WERI-Rb-1 (cell line): ENCODE measurements at places on chromosomes 3 and 15.
A peak's percentile ranks its signal among the peaks of the same experiment; 100 is the strongest.

DNA sequence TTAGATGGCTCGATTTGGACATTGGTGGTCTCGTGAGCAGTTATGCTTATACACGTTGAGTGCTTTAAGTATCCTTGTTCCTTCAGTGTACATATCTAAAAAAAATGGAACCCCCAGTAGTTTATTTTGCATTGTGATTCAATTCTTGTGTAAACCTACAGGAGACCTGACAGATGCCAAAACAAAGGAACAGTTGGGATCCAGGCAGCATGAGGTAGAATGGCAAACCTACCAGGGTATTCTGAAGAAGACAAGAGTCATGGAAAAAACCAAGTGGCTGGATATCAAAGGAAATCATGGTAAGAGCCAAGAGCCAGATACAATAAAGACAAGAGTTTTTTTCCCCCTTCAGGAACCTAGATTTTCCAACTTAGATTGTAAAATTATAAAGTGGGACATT, 2.0 kb downstream of the TMEM62 start:
- no peak for DNase-seq

GRCh38 chr3:22933051-22933840, 269.9 kb upstream of the UBE2E2 start:
- no peak for DNase-seq

DNA sequence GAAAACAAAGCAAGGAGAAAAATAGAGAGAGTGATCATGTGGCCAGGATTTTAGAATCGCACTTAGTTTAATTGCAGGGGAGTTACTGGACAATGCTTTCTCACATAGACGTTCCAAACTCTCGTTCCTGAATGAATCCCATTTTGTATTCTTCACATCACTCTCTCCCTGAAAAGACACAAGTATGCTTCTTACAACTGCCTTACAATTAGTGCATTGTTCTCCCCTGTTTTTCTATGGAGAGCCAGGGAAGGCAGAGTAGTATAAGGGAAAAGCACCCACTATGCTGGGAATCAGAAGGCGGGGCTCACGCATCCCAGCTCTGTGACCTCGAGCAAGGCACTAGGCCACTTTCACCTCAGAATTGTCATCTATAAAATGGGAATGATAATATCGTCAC, 14.4 kb downstream of the TMOD2 start:
- no peak for DNase-seq

GRCh38 chr3:19221081-19221480, 72.8 kb downstream of the KCNH8 start:
- no peak for DNase-seq

- no peak for DNase-seq
These were observed 129.4 kb upstream of the KLHL25 start for GRCh38 chr15:85924088-85924487.

DNA sequence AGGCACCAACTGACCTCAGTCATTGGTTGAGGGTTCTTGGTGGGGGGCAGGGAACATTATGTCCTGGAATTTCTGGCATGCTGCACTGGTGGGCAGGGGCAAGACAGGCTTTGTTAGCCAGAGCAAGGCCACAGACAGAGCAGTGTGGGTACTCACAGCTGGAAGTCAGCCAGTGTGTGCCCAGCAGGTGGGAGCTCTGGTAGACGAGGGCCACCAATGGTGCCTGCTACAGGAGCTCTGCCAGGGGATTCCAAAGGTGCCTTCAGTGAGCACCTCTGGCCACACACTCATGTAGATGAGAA, 31.3 kb downstream of the CYP8B1 start:
- DNase-seq = no peak

GRCh38 chr3:144660186-144660585, 688.6 kb downstream of the DIPK2A start:
- no peak for DNase-seq

DNA sequence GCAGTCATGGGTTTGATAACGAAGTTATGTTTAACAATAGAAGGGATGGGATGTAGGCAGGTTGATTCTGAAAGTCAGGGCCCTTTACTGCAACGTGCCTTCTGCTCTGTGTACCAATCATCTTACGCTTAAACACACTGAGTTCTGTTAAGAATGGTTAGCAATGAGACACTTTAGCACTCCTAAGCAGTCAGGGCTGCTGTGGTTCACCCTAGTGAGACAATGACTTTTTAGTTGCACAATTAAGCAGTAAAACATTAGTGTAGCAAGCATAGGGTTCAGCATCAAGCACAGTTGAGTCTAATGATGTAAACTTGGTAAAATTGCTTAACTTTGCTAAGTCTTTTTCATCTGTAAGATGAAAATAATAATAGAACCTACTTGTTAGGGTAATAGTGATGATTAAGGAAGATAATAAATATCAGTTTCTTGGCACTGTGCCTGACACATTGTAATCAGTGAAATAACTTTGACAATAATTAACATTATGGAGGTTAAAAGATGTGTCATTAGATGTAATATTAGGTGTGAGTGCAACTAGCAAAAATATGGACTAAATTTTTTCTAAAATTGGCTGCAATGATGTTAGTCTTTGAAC, 484.2 kb upstream of the THBS1 start:
- DNase-seq = no peak

DNA sequence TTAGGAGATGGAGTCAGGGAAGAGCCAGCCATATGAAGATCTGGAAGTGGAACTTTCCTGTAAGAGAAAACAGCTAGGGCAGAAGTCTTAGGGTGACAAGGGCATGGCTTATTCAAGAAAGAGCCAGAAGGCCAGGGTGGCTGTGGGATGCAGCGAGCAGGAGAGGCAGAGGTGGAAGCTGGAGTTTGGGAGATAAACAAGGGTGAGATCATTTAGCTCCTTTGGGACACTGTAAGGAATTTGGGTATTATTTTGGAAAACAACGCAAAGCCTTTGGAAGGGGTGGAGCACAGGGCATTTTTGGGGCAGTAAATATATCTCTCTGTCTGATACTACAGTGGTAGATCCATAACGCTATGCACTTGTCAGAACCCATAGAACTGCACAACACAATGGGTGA, 5.0 kb upstream of the IL16 start:
- DNase-seq = no peak

DNA sequence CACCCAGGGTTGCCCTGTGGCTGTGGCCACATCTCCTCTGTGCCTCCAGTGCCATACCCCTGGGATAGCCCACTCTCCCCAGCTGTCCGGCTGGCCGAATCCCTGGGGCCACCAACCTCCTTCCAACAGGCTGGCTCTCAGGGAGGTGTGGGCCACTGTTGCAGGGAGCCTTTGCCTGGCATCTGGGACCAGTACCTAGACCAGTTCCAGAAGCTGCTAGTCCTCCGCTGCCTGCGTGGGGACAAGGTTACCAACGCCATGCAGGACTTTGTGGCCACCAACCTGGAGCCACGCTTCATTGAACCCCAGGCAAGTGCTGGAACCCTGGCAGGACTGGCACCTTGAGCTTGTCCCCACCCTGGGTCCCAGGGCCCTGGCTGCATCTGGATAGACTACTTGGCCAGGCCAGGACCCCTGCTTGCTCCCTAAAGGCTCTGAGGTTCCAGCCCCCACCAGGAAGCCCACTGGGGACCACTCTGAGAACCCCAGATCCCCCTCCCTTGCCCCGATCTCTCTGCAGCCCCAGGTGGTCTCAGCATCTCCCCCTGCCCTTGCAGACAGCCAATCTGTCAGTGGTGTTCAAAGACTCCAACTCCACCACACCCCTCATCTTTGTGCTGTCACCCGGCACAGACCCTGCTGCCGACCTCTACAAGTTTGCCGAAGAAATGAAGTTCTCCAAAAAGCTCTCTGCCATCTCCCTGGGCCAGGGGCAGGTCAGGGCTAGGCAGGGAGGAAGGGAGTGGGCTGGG, 50.0 kb downstream of the SEMA3G start:
- DNase-seq = no peak

GRCh38 chr3:141386611-141387111, 18.4 kb downstream of the ZBTB38 start:
- DNase-seq = peak; percentile 67

GRCh38 chr3:138799822-138800221, 34.9 kb downstream of the PIK3CB start:
- no peak for DNase-seq

DNA sequence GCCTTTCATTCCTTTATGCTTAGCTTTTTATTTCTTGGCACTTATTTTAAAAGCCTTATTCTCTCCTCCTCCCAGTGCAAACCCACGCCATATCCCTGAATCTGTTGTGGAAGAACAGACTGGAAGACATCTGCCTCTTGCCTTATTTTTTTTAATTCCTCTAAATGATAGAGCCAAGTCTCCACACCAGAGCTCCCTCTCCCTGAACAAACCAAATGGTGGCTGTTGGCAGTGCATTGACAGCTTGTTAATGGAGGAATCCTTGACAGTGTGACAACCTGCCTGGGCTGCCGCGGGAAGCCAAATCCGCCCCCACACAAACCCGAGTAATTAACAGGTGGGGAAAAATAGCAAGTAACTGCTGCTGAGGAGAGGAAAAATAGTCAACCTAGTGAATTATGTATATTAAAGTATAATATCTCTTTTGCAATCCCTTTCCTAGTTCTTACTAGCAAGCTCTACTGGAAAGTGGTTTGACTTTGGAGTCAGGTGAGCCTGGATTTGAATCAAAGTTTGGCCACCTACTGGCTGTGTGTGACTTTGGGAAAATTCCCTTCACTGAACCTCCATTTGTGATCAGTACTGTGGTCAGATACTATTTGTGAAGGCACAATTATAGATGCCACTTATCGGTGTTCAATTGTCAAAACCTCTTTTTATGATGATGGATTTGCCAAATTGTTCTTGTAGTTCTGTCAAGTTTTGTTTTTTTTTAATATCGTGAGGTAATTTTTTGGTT, 589.6 kb downstream of the PDCD6IP start:
- no peak for DNase-seq

DNA sequence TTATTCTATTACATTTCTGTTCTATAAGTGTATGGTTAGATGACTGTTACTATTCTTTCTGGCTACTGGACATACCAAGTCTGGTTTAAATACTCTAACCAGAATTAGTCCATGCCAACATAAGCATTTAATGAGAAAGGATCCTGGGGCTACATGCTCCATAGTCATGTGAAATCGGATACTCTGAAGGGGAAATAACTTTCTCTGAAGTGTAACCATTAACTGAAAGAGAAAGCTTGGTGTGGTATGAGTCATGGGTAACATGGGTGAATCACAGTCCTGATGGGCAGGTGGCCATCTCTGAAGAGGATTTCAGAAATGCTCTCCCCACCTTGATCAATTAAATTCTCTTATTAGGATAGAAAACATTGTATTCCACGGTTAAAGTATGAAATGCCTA, 69.4 kb downstream of the FHIT start:
- DNase-seq = no peak

DNA sequence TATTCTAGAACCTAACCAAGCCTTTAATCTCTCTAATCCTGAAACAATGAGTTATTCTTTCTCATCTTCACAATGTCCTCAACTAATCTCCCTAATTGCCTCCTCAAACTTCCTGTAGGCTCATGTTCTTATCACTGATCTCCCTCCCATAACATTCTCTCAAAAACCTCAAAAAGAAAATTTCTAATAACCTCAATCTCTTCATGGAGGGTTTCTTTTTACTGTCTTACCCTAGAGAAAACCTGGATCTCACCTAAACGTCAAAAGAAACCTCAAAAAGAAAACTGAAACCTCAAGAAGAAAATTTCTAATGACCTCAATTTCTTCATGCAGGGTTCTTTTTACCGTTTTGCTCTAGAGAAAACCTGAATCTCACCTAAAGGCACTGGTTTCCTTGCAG, 150.2 kb downstream of the GSK3B start:
- no peak for DNase-seq

GRCh38 chr3:89656388-89656787, 549.0 kb downstream of the EPHA3 start:
- no peak for DNase-seq

- DNase-seq = peak; percentile 87
These were observed at the start of gene CADPS for GRCh38 chr3:62874711-62875557. CADPS (minus strand) TSS chr3:62875416; CDS start chr3:62875029, 387 bp downstream.

- DNase-seq = no peak
These were observed 16.0 kb upstream of the LRRK1 start for GRCh38 chr15:100903168-100903554.

- DNase-seq = no peak
These were observed 877 bp upstream of the GP5 start for GRCh38 chr3:194399874-194400411.

- peak; percentile 30 for DNase-seq
These were observed 70.7 kb downstream of the TOP2B start for GRCh38 chr3:25594007-25594502.

DNA sequence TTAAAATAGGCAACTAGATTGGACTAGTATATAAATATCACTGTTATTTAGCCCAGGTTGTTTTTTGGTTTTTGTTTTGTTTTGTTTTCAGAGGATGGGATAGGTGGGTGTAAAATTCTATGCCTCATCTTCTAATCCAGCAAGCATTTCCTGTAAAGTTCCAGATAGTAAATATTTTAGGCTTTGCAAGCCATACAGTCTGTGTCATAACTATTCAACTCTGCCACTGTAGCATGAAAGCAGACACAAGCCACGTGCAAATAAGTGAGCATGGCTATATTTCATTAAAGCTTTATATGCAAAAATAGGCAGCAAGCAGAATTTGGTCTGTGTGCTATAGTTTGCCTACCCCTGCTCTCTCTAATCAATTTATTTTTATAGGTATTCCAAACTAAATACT, 657.3 kb upstream of the TGFBR2 start:
- no peak for DNase-seq

DNA sequence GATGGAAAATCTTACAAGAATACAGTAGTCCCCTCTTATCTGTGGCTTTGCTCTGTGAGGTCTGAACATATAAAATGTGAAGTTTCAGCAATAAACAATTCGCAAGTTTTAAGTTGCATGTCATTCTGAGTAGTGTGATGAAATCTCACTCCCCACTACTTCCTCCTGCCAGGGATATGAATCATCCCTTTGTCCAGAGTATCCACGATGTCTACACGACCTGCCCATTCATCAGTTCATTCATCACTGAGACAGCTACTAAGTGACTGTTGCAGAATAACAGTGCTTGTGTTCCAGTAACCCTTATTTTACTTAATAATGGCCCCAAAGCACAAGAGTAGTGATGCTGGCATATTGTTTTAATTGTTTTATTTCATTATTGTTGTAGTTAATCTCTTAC, 489.2 kb upstream of the UBE2E2 start:
- no peak for DNase-seq

GRCh38 chr3:154356009-154356408, 31.7 kb upstream of the DHX36 start:
- no peak for DNase-seq
